Natural killer cell treated with Interleukin-12 subunit alpha and Interleukin-12 subunit beta and Interleukin-15 and Interleukin-18, amount 100 ng/mL, for 72 hours (primary cell): ENCODE measurements at places on chromosomes 1 and 21. TPM values are rescaled to one million over a fixed set of nuclear protein-coding genes. Genes with fewer than 3 reads are reported as not detected.

The PALMD gene
- not detected for total RNA-seq

The ODR4 gene
- total RNA-seq: 23.7 TPM

The SELE gene
- total RNA-seq: not detected

The NHLH2 gene
- total RNA-seq: not detected

The RXRG gene
- not detected for total RNA-seq

The TMPRSS2 gene
- not detected for total RNA-seq

DNA sequence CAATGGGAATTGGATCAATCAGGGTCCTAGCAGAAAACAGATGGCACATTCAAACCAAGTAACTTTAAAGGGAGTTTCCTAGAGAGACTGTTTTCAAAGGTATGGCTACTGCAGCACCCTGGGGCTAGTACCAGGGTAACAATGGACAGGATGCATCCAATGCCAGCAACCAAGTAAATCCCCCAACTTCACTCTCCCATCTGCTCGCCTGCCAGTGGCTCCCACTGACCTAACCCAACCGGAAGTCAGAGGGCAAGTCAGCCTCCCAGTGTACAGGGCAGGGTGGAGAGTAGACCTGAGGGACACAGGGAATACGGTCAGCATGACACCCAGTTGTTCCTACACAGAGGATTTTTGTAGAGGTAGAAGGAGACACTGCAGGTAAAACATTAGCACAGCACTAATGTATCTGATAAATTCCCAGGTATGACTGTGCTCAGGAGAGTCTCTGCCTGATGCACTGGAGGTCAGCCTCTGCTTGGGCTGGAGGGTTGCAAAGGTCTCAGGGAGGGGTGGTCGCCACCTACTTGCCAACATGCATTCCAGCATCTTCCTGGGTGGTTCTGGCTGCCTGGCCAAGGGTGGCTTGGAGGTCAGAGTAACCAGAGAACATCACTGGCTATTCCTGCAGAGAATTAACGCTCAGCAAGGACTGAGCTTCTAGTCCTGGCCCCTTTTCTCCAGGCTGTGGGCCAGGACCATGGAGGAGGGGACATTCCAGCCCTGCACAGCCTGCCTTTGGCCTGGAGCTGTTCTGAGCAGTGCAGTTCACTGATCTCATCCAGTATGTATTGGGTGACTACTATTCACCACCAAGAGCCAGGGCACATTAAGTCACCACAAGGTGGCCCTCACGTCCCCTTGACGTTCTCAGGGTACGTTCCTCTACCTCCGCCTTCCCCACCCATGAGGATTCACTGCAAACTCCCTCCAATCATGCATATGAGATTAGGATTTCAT is 5.1 kb upstream of the GJA4 start:
- H3K36me3 ChIP-seq: no peaks in the 10 kb centered on the region
- H3K27me3 ChIP-seq: peaks cover 37% of the 10 kb centered on the region
- H3K4me1 ChIP-seq: peaks cover 6% of the 10 kb centered on the region
- no peak for DNase-seq
- no peak overlapping the region for H3K27ac ChIP-seq
- no peak overlapping the region for H3K4me3 ChIP-seq

DNA sequence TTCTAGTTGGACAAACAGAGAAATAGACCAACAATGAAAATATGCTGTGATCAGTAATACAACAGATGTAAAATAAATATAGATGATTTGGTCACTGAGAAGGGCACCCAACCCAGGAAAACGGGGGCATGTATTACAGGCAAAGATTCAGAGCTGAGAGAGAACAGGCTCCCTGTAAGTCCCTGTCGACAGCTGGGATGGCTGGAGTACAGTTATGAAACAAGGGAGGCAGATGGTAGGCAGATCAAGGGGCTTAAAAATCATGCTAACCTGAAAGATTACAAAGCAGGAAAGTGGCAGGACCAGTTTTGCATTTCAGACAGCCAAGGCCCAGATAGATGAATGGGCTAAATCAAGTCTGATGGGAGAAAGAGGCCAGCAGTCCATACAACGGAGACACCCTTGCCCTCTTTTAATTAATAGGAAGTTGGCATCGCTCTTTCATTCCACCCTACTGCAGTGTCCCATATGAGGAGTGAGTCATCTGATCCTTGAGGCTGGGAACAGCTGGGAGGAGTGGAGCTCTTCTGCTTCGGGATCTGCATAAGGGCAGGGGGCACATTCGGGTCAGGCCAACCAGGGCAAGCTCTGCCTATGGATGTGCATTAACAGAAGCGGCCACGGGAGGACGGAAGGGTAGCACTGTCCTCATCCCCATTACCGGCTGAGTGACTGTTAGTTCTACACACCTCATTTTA is 171.1 kb downstream of the DAB1 start:
- DNase-seq: no peak
- no peaks in the 10 kb centered on the region for H3K4me1 ChIP-seq
- H3K27me3 ChIP-seq: peaks cover 8% of the 10 kb centered on the region
- no peak overlapping the region for H3K27ac ChIP-seq
- no peak overlapping the region for H3K4me3 ChIP-seq

DNA sequence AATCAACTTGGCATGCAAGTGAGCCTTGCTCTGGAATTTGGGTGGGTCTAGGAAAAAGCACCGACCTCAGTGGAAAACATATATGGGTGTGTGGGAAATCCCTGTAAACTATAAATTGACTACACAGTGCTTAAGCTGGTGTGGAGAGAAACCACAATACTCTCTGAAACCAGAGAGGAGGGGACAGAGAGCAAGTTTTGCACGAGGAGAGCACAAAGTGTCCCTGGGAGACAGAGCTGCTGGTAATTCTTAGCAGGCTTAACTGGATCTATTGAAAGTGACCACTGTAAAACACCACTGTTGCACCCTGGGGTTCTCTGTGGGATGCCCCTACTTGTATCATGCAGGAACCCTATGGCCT is 12.8 kb downstream of the KCNJ15 start:
- H3K27me3 ChIP-seq: peaks cover 21% of the 10 kb centered on the region
- no peaks in the 10 kb centered on the region for H3K4me1 ChIP-seq

GRCh38 chr1:183585038-183585437 is 5.2 kb downstream of the NCF2 start:
- no peaks in the 10 kb centered on the region for H3K27me3 ChIP-seq
- H3K27ac ChIP-seq: no peak overlapping the region
- peaks cover 18% of the 10 kb centered on the region for H3K4me1 ChIP-seq
- H3K4me3 ChIP-seq: no peak overlapping the region

GRCh38 chr1:171841050-171841910 is at the start of gene DNM3:
Gene DNM3, plus strand, starts transcription at chr1:171841498. Its CDS starts 159 bp downstream, at chr1:171841657.
- peak; percentile 88 for DNase-seq
- H3K27ac ChIP-seq: peak within 1 kb of the TSS; percentile 85
- H3K36me3 ChIP-seq: no peaks in the 10 kb centered on the region
- H3K4me1 ChIP-seq: peaks cover 19% of the 10 kb centered on the region

GRCh38 chr1:191675856-191676783 is 482.1 kb upstream of the RGS18 start:
- H3K27ac ChIP-seq: no peak overlapping the region
- no peaks in the 10 kb centered on the region for H3K27me3 ChIP-seq
- DNase-seq: no peak
- H3K4me1 ChIP-seq: no peaks in the 10 kb centered on the region
- H3K36me3 ChIP-seq: no peaks in the 10 kb centered on the region
